ENCODE measurements at places on chromosomes 2 and 18. TPM values are rescaled to one million over a fixed set of nuclear protein-coding genes. Genes with fewer than 3 reads are reported as not detected.

The BCL2 gene
- 2.0 TPM for total RNA-seq

The TLX2 gene
- 3.8 TPM for total RNA-seq

The UGT1A5 gene
- 91.2 TPM for total RNA-seq

The RAX gene
- total RNA-seq, result not detected

The NEU2 gene
- not detected for total RNA-seq

The POU3F3 gene
- not detected for total RNA-seq

The C2orf15 gene
- 16.9 TPM for total RNA-seq

The SNORC gene
- total RNA-seq, result 20.0 TPM

The IL36B gene
- not detected for total RNA-seq

The GCG gene
- not detected for total RNA-seq

The APCDD1 gene
- not detected for total RNA-seq

The PTPRM gene
- 32.5 TPM for total RNA-seq

The TP53I3 gene
- total RNA-seq, result 21.4 TPM

The POTEF gene
- total RNA-seq, result not detected

The RAMP1 gene
- total RNA-seq, result 48.5 TPM

Measured in PC-9 (cell line).